ENCODE measurements at places on chromosomes 4 and X. TPM values are rescaled to one million over a fixed set of nuclear protein-coding genes. Genes with fewer than 3 reads are reported as not detected.
A peak's percentile ranks its signal among the peaks of the same experiment; 100 is the strongest.

DNA sequence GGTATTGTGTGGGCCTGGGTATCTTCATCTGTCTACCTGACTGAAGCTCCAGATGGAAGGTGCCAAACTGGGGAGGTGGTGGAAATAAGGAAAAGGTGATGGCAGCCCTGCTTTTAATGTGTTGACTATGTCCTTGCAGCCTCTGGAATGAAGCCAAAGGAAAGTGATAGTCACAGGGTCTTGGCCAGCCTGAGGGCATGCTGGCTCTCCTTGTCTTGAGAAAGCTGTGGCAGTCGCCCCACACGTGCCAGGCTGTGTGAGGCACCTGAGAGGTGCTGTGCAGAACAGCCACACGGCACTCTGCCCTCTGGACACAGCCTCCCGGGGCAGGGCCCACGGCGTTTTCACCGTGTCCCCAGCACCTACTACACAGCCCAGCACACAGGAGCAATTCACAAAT lies 77.6 kb downstream of the NAT8L start:
- no peak for DNase-seq

- peak; percentile 19 for DNase-seq
Measured at GRCh38 chr4:56976837-56977320, 527 bp downstream of the NOA1 start.

- DNase-seq: no peak
Measured at GRCh38 chr4:55742655-55743202, 76.9 kb upstream of the EXOC1L start.

GRCh38 chrX:36978886-36979285 lies 29.3 kb upstream of the FAM47C start:
- DNase-seq: no peak

- DNase-seq: no peak
Measured at GRCh38 chrX:39262641-39263040, 461.4 kb downstream of the MID1IP1 start.

- no peak for DNase-seq
Measured at GRCh38 chr4:94359221-94359620, 16.6 kb upstream of the HPGDS start.

- DNase-seq: no peak
Measured at GRCh38 chrX:56661193-56661592, 67.8 kb upstream of the NBDY start.

DNA sequence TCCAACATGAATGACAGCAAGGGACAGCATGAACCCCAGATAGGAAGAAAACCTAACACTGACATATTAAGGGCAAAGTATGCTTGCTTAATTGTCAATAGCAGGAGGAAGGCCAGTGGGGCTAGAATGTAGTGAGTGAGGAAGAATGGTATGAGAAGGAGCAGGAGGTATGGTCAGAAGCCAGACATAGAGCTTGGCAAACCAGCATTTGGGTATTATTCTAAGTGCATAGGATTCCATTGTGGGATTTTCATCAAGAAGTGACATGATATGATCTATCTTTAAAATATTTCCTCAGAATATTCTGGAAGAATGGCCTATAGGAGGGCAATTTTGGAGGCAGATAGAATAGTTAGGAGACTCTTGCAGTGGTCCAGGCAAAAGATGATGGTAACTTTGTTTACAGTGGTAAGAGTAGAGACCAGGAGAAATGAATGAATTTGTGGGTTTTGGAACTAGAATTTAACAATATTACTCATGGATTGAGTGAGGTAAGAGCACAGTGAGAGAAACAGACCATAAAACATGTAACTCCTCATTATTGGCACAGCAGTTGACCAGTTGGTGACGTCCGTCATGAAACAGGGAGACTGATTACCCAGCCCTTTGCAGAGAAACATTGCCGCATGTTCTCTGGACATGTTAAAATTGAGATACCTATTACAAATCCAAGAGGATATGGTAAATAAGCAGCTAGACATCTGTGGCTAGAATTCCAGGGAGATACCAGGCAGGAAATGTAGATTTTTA lies 246.5 kb upstream of the HS3ST1 start:
- no peak for DNase-seq

- peak; percentile 21 for DNase-seq
Measured at GRCh38 chrX:71095981-71096759, 519 bp downstream of the FOXO4 start.

- DNase-seq: no peak
Measured at GRCh38 chr4:174277433-174277832, 6.0 kb downstream of the FBXO8 start.

DNA sequence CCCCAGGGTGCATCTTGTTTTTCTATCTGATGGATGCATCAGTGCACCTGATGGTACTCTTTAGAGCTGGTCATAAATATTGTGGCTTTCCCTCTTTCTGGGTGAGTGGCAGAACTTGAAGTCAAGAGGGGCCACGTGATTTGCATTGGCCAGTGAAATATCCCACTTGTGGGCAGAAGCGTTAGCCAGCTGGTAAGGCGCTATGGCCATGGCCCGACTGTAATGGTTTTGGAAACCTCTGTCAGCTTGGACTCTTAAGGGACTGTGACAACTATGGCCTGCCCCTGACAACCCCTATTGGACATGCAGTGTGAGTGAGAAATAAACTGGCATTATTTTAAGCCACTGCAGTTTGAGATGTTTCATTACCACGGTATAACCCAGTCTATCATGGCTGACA lies 72.8 kb downstream of the SEL1L3 start:
- no peak for DNase-seq

DNA sequence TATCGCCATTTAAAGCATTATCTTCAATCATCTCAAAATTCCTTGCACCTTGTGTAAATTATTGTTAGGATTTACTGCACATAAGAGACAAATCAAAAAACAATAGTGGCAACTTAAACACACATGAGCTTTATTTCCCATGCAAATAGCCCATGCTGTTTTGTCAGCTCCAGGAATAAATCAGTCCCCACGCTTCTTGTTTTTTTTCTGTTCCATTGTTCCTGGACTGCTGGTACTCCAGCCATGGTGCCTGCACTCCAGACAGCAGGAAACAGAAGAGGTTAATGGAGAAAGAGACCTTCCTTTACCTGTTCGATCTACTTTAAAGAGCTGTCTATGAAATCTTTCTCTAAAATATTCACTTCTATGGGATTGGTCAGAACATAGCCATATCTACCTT lies 1515.7 kb upstream of the TENM3 start:
- DNase-seq: no peak

PDGFRA gene
- total RNA-seq: 0.25 TPM

PDCL2 gene
- 0.47 TPM for total RNA-seq

HMX1 gene
- 0.39 TPM for total RNA-seq

MAMLD1 gene
- 3.6 TPM for total RNA-seq

UGT2B7 gene
- total RNA-seq: not detected

DRD5 gene
- total RNA-seq: not detected

BDH2 gene
- 5.0 TPM for total RNA-seq
